ENCODE measurements at places on chromosomes 2 and 18.
A peak's percentile ranks its signal among the peaks of the same experiment; 100 is the strongest.

GRCh38 chr2:113898081-113898480 is 8.2 kb downstream of the ACTR3 start:
- no peak for DNase-seq

GRCh38 chr2:170843656-170844055 is 27.0 kb downstream of the GAD1 start:
- DNase-seq, result no peak

GRCh38 chr2:71681626-71682025 is 228.3 kb downstream of the DYSF start:
- DNase-seq, result no peak

GRCh38 chr2:241237047-241237446 is 48.6 kb downstream of the ANO7 start:
- no peak for DNase-seq

- peak; percentile 63 for DNase-seq
Observed at GRCh38 chr2:112623913-112624777, 21.6 kb upstream of the SLC20A1 start.

DNA sequence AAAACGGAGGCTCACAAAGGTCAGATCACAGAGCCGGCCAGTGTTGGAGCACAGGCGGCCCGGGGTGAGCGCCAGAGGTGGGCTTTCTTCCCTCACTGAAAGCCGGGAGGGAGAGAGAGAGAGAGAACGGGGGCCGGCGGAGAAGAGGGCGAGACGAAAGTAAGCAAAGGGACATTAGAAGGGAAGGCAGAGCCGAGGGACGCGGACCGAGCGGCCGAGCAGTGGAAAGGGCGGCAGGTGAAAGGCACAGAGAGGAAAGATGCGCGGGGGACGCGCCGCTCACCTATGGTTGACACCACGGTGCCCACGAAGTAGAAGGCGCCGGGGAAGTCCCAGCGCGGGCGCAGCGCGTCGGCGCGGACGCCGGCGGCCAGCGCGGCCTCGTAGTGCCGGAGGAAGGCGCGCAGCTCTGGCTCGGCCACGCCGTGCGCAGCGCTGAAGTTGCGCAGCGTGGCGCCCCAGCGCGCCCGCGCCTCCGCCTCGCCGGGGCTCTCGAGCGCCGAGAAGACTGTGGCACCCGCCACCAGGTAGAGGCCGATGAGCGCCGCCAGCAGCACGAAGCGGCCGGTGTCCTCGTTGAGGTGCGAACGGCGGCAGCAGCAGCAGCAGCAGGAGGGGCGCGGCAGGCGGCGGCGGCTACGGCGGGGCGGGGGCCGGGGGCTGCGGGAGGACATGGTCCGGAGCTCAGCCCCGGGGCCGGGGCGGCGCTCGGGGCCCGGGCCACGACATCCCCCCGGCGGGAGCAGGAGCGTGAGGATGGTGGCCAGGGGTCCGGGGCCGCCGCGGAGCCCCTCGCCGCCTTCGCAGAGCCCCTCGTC is 166.9 kb downstream of the MSH2 start:
- no peak for DNase-seq

DNA sequence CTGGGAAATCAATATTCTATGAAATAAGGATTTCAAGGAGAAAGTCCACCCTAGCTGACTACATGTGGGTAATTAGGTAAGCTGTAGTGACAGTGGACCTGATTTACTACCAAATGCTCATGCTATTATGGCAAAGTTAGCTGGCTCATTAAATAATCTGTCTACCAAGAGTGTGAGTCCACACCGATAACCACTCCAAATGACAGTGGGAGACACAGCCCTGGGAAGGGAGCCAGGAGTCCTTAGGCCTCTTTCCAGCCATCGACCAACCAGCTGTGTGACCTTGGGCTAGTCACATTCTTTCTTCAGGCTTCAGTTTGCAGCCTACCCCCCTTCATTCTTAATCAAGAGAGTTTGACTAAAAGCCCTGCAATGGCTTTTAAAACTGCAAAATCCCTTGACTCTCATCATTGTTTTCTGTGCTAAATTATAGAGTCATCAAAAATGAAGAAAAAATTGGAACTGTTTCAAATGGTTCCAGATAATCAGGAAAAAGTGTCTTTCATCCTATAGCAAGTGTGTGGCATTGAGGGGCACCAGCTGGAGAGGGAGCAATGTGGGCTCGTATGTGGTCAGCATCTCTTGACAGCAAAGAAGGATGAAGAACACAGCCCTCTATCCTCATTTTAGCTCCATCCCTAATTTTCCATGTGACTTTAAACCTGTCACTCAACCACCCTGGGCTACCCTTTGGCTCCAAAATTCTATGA is 45.6 kb upstream of the SLC14A2 start:
- no peak for DNase-seq

DNA sequence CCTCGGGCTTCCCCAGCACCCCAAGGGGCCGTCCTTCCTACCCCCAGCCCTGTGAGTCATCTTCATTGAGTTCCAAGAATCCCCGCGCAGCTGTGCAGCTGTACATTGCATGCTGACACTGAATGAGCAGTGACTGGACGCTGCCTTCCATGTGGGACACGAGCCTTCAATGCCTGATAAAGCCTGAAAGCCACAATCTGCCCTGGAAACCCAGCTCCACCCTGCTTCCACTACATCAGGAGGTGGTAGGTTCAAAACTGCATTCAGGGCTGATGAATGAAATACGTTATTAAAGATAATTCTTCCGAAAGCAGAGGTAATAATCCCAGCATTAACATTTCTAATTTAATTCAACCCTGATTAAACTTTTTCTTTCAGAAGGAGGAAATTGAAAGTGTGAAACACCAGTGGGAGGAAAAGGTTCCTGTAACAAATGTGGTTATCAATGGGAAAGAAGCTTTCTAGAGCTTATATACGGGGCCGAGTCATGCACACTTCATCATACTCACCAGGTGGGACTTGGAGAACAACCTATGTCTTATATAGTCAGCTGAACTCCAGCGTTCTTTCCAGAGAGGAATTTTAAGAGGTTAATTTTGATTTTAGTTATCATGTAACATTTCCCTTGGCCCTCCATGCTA is 360.1 kb downstream of the LPIN1 start:
- DNase-seq, result peak; percentile 64

GRCh38 chr2:64661741-64662169 is 8.0 kb upstream of the SERTAD2 start:
- peak; percentile 61 for DNase-seq

GRCh38 chr2:53438100-53438499 is 329.5 kb upstream of the CHAC2 start:
- no peak for DNase-seq

DNA sequence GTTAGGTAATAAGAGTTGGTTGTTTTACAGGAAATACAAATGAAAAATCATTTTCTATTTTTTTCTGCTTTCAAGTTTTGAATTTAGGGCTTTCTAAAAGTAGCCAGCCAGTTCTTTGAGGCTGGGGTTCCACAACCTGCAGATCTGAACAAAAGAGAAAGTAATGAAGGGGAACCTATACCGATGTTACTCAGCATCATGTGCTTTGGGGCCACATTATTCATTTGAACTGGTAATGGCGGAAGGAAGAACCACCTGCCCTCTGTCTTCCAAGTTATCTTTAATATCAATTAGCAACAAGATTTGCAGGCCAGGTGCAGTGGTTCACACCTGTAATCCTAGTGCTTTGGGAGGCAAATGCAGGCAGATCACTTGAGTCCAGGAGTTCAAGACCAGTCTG is 12.9 kb upstream of the MRO start:
- DNase-seq, result no peak

DNA sequence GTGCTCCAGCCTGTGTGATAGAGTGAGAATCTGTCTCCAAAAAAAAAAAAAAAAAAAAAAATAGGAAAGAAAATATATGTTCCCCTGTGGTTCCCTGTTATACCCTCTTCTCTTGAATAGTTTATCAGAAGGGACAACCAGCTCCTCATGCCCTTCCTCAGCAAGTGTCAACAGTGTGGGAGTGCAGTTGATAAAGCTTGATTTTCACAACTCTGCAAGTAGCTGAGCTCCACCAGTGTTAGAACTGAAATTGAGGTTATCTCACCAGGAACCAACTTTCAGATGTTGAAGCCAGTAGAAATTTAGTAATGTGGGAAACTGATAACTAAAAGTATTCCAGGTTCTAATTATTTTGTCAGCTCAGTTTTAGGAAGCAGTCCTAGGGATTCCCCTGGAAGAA is 25.1 kb downstream of the NEDD4L start:
- DNase-seq, result no peak

GRCh38 chr2:121342751-121343150 is 57.7 kb upstream of the TFCP2L1 start:
- no peak for DNase-seq

DNA sequence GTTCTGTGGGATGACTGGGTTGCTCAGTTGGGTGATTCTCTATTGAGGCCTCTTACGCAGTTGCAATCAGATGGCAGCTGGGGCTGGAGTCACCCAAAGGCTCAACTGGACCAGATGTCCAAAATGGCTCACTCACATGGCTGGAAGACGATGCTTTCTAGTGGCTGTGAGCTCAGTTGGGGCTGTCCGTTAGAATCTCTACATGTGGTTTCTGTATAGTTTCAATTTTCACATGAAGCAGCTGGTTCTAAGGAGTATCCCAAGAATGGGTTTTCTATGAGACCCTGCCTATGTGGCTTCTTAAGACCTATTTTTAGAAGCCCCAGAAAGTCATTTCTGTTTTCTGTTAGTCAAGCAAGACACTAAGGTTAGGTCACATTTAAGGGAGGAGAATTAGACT is 4.4 kb downstream of the XRCC5 start:
- no peak for DNase-seq

GRCh38 chr2:128995086-128995485 is 676.4 kb upstream of the HS6ST1 start:
- DNase-seq, result no peak

GRCh38 chr2:215949991-215950404 is 63.4 kb downstream of the MREG start:
- peak; percentile 56 for DNase-seq

DNA sequence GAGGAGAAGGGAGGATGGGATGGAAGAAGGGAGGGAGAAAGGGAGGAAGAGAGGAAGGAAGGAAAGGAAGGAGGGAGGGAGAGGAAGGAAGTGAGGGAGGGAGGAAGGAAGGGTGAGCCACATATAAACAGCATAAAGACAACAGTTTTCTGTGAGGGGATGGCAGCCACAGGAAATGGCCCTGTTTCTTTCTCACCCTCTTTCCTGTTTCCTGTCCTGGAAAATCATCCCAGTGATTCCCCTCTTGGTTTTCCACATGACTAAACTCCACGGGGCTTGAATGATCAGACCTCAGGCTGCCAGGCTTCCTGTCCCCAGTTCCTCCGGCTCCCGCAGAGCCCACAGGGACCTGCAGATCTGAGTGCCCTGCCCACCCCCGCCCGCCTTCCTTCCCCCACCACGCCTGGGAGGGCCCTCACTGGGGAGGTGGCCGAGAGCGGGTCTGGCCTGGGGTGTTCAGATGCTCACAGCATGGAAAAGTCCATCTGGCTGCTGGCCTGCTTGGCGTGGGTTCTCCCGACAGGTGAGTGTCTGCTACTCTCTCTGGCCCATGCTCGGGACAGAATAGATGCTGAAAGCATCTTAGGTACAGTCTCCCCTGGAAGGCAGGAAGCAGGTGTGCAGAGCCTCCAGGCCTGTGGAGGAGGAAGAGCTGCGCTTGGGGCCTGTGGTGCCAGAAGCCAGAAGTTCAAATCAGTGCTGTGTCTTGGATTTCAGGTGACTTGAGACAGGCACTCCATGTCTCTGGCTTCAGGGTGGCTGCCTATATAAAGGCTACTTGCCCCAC is at the start of gene SIGLEC15:
TSS of gene SIGLEC15 (plus strand) at position 418 of the 787 bp plus-strand sequence. CDS start at position 472, 54 bp downstream.
- DNase-seq, result peak; percentile 82

DNA sequence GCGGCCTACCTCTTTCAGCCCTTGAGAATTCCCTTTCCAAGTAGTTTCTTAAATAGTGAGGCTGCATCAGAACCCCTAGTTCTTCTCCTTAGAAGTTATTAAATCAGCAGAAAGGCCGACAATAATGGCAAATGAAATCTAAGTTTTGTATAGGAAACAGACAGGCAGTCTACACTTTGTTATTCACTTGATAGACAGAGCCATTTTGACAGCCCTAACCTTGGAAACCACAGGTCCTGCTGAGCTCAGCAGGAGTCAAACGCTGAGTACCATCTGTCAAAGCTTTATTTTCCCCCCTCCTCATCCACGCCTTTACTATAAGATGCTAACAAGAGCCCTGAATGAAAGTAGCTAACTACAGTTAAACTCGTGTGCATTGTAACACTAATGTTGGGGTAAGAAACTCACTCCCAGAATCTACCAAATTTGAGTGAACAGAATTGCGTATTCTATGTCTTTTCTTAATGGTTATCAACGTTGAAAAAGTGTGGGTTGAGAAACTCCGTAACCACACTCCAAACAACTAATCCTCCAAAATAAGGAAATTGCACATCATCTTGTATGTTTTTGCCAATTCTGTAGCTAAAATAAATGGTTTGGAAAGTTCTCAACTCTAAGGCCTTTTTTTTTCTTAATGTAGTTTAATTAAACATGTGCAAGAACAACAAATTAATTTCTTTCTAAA is 90.6 kb upstream of the EFEMP1 start:
- no peak for DNase-seq

DNA sequence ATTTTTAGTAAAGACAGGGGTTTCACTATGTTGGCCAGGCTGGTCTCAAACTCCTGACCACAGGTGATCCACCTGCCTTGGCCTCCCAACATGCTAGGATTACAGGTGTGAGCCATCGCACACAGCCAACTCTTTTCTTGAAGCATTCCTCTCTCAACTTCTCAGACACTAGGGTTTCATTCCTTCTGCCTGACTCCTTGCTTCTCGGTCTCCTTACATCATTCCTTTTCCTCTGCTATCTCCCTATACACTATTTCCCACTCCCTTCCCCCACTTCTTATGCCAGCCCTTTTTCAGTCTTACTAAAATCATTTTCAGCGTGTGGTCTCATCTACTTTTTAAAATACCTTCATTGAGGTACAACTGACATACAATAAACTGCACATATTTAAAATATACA is 6.1 kb downstream of the SOS1 start:
- DNase-seq, result no peak

GRCh38 chr2:150174971-150175421 is 312.5 kb downstream of the RND3 start:
- DNase-seq, result no peak

DNA sequence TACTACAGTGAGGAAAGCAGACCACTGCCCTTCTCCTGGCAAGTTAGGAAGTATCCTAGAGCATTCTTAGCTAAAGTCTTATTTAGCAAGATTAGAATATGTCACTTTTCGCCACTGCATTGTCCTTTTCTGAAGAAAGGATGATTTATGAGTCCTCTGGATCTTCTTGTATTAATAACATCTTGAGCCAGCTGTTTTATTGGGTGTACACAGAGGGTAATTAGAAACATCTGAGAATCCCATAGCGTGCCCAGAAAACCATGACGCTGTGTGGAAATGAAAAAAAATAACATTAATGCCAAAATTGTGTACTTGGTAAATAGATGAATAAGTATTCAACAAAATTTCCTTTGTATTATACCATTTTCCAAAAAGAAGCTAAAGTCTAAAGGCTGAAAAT is 198.7 kb downstream of the LTBP1 start:
- no peak for DNase-seq
